Ascending aorta (tissue), 2 donors: ENCODE measurements at places on chromosomes 3 and 15.

- DNase-seq, result no peak
These were observed 85.8 kb downstream of the THBS1 start for GRCh38 chr15:39666677-39667076.

- DNase-seq, result no peak
These were observed 44.5 kb downstream of the LIMD1 start for GRCh38 chr3:45639044-45639392.

DNA sequence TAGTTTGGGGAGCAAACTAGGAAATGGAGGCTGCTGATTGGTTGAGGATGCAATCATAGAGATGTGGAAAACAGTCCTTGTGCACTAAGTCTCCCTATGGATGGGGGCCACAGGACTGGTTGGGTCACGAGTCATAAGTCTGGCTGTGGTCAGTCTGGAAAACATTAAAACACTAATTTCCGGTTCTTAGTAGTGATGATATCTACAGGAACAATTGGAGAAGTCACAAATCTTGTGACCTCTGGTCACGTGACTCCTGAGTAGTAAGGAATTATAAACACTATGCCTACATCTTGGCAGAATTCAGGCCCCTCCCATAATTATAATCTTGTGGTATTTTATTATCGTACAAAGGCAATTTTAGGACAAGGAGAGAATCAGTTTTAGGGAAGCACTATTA lies 317.3 kb upstream of the ARPP21 start:
- no peak for DNase-seq

DNA sequence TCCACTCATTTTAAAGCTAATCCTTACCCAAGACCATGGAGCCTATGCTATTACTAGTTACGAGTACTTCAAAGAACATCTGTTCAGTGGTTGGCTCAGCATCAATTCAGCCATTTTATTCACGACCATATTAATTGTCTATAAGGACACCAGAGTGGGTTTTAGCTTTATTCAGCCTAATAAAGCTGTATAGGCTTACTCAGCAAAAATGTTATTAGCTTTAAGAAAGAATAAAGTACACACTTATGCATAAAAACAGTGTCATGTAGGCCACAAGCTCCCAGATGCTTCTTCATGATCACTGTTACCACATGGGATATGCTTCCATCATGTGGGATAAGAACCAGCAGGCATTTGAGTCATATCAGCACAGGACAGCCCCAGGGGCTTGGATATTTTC lies 87.4 kb upstream of the GPR149 start:
- no peak for DNase-seq

DNA sequence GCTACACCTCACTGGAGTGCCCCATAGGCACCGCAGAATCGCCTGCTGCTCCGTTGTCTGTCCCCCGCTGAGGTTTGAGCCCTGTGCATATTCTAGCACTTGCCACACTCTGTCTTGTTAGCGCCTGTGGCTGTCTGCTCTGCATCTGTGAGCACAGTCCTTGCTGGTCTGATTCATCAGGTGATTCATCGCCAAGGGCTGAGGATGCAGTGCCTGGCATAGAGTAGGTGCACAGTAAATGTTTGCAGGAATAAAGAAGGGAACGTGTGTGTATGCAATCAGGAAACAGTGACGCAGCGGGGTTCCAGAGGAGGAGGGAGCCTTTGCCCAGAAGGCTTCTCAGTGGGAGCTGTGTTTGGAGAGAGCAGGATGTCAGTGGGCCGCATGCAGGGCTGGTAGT lies 124.0 kb upstream of the PLXNA1 start:
- DNase-seq, result peak; percentile 35

DNA sequence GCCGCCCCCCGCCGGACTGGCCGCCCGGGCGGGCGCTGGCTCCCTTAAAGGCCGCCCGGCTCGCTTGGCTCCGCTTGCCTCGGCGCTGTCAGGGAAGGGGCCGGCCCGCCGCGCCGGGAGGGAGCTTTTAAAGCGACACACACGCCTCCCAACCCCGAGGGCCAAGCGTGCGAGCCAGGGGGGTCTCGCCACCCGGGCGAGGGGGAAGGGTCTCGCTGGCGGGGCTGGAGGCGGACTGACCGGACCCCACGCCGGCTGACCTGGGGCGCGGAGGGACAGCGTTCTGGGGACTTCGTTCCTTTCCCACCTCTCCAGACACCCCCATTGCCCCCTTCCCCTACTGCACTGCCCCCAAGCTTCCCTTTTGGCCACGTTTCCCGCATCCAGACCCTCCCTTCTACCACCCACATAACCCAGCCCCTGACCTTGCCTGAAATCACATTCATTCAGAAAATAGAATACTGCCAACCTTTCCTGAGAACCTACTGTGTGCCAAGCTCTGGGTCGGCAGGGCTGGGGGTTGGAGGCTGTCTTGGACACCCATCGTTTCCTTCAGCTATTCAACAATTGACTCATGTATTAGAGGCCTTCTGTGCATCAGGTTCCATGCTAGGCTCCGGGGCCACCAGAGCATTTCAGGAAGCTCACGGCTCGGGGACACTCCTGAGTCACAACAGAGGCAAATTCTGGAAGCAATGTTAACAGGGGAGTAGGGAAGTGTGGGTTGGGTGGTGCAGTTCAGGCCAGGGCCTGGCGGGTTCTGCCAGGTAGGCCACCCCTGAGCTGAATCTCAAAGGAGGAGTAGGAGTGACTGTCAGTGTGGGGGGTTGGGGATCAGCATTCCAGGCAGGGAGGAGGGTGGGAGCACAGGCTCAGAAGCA lies at the start of gene INSYN1:
Gene INSYN1 (minus strand): TSS at position 102 of the 881 bp plus-strand sequence. CDS start 2,221 bp downstream, outside the sequence.
- DNase-seq, result no peak

DNA sequence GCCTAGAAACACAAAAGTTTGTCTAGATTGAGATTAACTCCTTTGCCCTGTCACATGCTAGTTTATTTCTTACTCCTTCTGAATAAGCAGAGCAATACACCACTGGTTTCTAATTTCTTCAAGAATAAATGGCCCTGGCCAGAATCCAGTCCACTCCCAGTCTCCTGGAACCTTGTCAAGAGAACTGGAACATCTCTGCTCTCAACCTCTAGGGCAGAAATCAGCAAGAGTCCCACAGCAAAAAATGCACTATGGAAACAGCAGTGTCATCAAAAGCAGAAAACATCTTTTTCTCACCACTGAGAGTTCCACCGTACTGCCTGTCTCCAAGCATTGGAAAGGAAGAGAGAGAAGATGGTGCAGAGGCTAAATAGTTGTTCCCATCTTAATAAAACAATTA lies 35.9 kb upstream of the PPP2R3A start:
- DNase-seq, result no peak

DNA sequence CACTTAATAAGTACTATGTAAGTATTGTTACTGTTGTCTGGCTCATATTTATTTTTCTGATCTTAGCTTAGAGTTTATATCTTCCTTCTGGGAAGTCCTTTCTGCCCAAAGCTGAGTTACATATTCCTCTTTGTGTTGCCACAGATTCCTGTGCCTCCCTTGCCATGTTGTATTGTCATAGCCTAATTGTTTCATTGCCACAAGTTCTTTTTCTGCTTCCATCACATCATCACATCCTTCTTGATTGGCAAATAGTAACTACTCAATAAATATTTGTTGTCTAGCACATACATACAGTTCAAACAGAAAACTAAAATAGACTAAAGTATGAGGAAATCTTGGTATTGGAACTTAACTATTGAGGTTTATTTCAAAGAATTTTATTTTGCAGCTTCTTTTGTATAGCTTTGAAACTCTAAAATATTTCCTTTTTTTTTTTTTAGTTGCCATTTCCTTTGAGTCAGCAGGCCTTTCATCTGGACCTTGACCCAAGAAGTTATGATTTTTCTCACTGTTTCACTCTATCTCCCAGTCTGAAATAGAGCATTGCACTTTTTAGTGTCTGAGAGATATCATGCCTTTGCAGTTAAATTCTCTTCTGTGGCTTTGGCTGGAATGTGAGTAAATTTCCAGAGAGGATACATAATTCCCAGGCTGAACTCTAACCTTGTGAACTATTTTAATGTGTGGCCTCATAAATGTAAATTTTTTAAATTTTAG lies 98.2 kb downstream of the ZNF609 start:
- DNase-seq, result no peak

GRCh38 chr15:68618394-68618793 lies 39.6 kb downstream of the CORO2B start:
- no peak for DNase-seq

DNA sequence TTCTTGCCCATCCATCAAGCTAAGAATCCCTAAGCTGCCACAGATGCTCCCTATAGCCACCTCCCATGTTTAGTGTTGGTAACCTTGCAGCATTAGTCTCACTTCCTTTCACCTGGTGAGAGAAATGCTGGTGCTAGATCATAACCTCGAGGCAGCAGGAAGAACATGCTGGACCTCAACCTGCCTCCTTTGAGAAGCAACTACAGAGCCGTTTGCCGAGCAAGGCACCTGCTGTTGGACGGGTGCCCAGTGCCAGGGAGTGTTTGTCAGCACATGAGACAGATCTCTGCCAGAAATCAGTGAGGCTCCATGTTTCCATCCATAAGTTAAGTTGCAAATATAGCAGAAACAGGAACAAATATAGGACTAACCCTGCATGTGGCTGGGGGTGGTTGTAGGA lies 955.7 kb downstream of the TUSC7 start:
- no peak for DNase-seq

- DNase-seq, result peak; percentile 47
These were observed 18.4 kb downstream of the ANKDD1A start for GRCh38 chr15:64930019-64930652.
